ENCODE measurements at places on chromosomes 2 and 18. TPM values are rescaled to one million over a fixed set of nuclear protein-coding genes. Genes with fewer than 3 reads are reported as not detected.
A peak's percentile ranks its signal among the peaks of the same experiment; 100 is the strongest.

Gene LINC00305
- total RNA-seq, result not detected

- H3K4me3 ChIP-seq, result no peak overlapping the region
- H3K4me1 ChIP-seq, result no peaks in the 10 kb centered on the region
- no peak for DNase-seq
- peaks cover 67% of the 10 kb centered on the region for H3K36me3 ChIP-seq
- H3K27me3 ChIP-seq, result no peaks in the 10 kb centered on the region
These were observed 17.4 kb downstream of the NAPG start for GRCh38 chr18:10543277-10543676.

DNA sequence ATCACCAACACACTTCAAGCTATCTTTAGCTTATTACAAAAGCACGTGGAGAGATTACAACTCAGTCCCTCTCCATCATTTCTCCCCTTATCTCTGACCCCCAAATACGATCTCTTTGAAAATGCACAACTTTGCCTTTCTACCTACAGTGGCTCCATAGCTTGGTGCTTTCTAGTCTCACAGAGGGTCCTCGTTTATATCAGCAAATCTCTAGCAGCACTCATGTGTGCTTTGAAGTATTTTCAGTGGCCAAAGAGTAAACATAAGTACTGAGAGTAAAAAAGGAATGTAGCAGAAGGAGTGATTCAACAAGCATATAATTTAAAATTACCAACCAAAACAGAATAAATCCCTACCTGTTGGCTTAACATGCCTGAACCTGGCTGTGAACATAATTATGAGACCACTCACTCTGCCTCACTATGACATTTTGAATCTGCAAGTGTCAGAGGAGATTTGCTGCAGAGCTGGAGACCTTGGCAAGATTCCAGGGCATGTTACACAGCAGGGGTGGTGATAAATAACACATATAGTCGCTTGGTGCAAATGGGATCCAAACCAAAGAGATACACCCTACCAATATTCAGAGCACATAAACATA, 54.6 kb downstream of the LAMA3 start:
- no peaks in the 10 kb centered on the region for H3K36me3 ChIP-seq
- peaks cover 2% of the 10 kb centered on the region for H3K27me3 ChIP-seq
- no peak overlapping the region for H3K27ac ChIP-seq

- no peak overlapping the region for H3K4me3 ChIP-seq
- no peak overlapping the region for H3K27ac ChIP-seq
- DNase-seq, result no peak
- H3K36me3 ChIP-seq, result no peaks in the 10 kb centered on the region
These were observed 110.9 kb downstream of the RNF144A start for GRCh38 chr2:7027956-7028655.

DNA sequence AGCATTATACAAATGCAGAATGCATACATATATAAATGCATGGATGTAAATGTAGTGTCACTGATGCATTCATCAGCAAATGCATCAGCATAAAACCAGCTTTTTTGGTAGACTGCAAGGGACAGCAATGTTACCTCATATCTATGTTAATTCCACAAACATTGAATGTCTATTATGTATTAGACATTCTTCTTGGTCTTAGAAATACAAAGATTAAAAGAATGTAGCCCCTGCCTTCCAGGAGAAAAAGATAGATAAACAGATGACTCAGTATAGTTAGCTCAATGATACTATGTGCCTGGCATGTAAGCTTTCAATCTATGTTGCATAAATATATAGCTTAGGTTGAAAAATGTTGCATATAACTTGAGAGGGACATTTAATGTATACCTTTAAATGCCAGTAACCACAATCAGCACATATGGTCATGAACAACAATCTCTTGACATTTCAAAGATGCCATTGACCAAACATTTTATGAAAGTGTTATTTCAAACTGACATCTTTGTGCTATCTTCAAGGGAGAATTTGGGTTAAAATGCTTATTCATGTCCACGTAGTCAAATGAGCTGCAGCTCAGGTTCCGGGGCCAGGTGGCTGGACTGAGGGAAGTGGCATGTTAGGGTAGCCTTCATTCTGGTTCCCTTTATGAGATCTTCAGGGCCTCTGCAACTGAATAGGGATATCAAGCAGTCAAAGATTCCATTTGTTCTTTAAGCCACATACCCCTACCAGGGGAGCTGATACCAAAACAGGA, 45.2 kb upstream of the GCG start:
- H3K4me3 ChIP-seq, result no peak overlapping the region
- H3K4me1 ChIP-seq, result no peaks in the 10 kb centered on the region
- no peaks in the 10 kb centered on the region for H3K36me3 ChIP-seq
- DNase-seq, result no peak
- H3K27ac ChIP-seq, result no peak overlapping the region

GRCh38 chr2:16392647-16393499, 272.8 kb downstream of the CYRIA start:
- no peak for DNase-seq
- H3K27me3 ChIP-seq, result peaks cover 4% of the 10 kb centered on the region
- H3K27ac ChIP-seq, result no peak overlapping the region

- no peak overlapping the region for H3K27ac ChIP-seq
- H3K4me1 ChIP-seq, result no peaks in the 10 kb centered on the region
- H3K4me3 ChIP-seq, result no peak overlapping the region
- no peaks in the 10 kb centered on the region for H3K27me3 ChIP-seq
These were observed 76.5 kb upstream of the STK17B start for GRCh38 chr2:196247976-196248280.

Gene SLC16A14
- 2.6 TPM for total RNA-seq

Gene ANKRD30B
- total RNA-seq, result not detected

GRCh38 chr18:63187791-63188460, 131.6 kb downstream of the BCL2 start:
- H3K4me1 ChIP-seq, result peaks cover 4% of the 10 kb centered on the region
- DNase-seq, result no peak
- H3K4me3 ChIP-seq, result no peak overlapping the region
- no peaks in the 10 kb centered on the region for H3K36me3 ChIP-seq
- H3K27ac ChIP-seq, result no peak overlapping the region

GRCh38 chr2:85924522-85924921, 35.7 kb upstream of the ST3GAL5 start:
- no peak overlapping the region for H3K27ac ChIP-seq
- no peaks in the 10 kb centered on the region for H3K27me3 ChIP-seq
- DNase-seq, result no peak
- H3K4me1 ChIP-seq, result peaks cover 11% of the 10 kb centered on the region
- H3K4me3 ChIP-seq, result no peak overlapping the region

Gene FSIP2
- 1.9 TPM for total RNA-seq

Gene PLEKHH2
- 5.8 TPM for total RNA-seq

Gene CROCC2
- not detected for total RNA-seq

GRCh38 chr18:51563396-51563795, 365.9 kb upstream of the MEX3C start:
- H3K4me3 ChIP-seq, result no peak overlapping the region
- no peak overlapping the region for H3K27ac ChIP-seq
- H3K4me1 ChIP-seq, result peaks cover 11% of the 10 kb centered on the region
- DNase-seq, result no peak

Gene COX7A2L
- 99.5 TPM for total RNA-seq

GRCh38 chr2:140529706-140530105, 1601.1 kb downstream of the LRP1B start:
- H3K4me1 ChIP-seq, result no peaks in the 10 kb centered on the region
- H3K27ac ChIP-seq, result no peak overlapping the region
- H3K36me3 ChIP-seq, result no peaks in the 10 kb centered on the region
- DNase-seq, result no peak
- no peak overlapping the region for H3K4me3 ChIP-seq

DNA sequence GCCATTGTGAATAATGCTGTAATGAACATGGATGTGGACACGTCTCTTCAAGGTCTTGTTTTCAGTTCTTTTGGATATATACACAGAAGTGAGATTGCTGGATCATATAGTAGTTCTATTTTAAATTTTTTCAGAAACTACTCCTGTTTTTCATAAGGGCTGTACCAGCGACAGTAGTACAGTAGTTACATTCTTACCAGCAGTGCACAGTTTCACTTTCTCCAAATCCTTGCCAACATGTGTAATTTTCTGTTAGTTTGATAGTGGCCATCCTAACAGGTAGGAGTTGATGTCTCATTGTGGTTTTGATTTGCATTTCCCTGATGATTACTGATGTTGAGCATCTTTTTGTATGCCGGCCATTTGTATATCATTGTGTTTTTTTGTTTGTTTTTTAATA, 81.7 kb downstream of the EPC2 start:
- no peak for DNase-seq
- H3K27me3 ChIP-seq, result no peaks in the 10 kb centered on the region
- H3K36me3 ChIP-seq, result peaks cover 5% of the 10 kb centered on the region
- peaks cover 26% of the 10 kb centered on the region for H3K4me1 ChIP-seq

Gene DIPK1C
- total RNA-seq, result not detected

- DNase-seq, result no peak
- H3K4me3 ChIP-seq, result no peak overlapping the region
- no peak overlapping the region for H3K27ac ChIP-seq
- 0 out of 2 replicates have a peak, but pooled peaks cover 2% of the 10 kb centered on the region for H3K36me3 ChIP-seq
These were observed 46.7 kb upstream of the LCLAT1 start for GRCh38 chr2:30400151-30400954.

GRCh38 chr2:42076357-42077225, 28.8 kb downstream of the PKDCC start:
- no peak for DNase-seq
- no peak overlapping the region for H3K4me3 ChIP-seq
- H3K36me3 ChIP-seq, result no peaks in the 10 kb centered on the region
- no peaks in the 10 kb centered on the region for H3K27me3 ChIP-seq
- H3K27ac ChIP-seq, result no peak overlapping the region
- peaks cover 14% of the 10 kb centered on the region for H3K4me1 ChIP-seq

Gene DPP10
- 6.0 TPM for total RNA-seq

DNA sequence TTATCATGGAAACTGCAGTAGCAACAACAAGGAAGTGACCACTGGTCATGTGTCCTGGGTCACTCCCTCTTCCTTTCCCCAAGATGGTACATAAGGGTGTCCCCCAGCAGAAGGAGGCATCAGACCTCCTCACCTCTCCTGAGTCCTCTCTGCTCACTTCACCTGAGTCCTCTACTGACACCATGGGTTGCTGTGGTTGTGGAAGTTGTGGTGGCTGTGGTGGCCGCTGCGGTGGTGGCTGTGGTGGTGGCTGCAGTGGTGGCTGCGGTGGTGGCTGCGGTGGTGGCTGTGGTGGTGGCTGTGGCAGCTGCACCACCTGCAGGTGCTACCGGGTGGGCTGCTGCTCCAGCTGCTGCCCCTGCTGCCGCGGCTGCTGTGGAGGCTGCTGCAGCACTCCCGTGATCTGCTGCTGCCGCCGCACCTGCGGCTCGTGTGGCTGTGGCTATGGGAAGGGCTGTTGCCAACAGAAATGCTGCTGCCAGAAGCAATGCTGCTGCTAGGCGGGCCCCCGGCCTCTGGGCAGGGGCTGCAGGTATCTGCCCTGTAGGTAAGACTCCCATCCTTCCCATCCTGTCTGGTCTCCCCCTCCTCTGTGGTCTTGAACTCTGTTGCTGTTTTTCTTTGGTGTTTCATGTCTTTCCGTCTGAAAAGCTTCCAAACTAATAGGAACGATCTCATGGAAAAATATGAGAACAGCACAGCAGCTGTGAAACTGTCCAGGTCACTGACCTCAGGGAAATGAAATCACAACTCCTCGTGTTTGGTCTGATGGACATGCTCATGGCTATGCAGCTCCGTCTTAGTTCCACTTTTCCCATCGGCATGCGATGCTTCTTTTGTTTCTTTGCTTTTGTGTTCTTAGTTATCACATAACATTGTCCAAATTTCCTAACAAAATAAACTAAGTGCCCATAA, at the start of gene SCYGR4:
TSS of gene SCYGR4 (plus strand) at position 183 of the 915 bp plus-strand sequence. CDS start at position 183, 0 bp downstream.
- no peaks in the 10 kb centered on the region for H3K36me3 ChIP-seq
- H3K27me3 ChIP-seq, result peaks cover 3% of the 10 kb centered on the region
- peaks cover 28% of the 10 kb centered on the region for H3K4me1 ChIP-seq
- H3K27ac ChIP-seq, result peak within 1 kb of the TSS; percentile 28
- DNase-seq, result no peak

DNA sequence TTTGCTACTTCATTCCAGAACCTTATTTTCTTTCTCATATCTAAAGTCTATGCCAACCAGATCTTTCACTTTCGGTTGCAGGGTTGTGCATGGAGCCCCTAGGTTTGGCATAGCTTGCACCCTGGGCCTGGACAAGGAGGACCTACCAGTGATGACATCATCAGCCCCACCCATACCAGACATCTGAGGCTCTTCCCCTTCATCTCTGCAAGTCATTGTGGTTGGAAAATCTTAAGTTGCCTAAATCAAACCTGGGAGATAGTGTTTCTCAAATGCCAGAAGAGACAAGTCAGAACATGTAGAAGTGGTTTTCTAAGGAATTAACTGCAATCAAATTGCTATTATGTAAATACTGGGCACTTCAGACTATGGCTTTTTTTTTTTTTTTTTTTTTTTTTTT, 363.3 kb downstream of the ZNF516 start:
- H3K27ac ChIP-seq, result no peak overlapping the region
- no peaks in the 10 kb centered on the region for H3K27me3 ChIP-seq
- no peak for DNase-seq
- H3K4me3 ChIP-seq, result no peak overlapping the region
- peaks cover 8% of the 10 kb centered on the region for H3K36me3 ChIP-seq

Gene NAT8
- total RNA-seq, result not detected

DNA sequence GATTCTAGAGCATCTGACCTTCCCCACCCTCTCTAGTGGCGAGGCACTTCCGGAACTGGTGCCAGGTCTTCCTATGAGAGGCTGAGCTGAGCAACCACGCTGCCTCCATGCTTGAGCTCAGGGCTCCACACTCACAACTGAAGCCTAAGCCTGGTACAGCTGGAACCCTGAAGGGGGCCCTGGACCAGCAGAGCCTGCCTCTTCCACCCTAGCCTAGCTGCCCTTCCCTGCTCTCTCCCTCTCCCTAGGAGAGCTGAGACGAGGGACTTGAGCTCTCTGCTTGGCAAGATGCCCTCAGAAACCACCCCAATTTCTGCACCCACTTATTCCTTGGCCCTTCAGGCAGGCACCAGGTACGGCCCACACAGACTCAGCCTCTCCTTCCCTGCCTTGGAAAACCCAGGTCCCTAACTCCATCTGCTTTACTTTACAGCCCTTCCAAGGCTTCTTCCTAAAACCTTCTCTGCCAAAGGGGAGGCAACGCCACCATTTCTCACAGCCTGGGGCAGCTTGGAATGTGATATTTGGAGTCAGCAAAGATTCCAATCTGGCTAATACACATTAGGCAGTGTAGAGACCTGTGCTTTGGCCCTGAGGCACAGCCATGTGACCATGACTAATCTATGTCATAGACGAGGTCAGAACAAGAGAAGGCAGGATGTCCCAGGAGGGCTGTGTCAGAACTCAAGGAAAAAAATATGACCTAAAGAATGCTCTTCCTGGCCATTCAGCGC, 18.8 kb downstream of the COX7A2L start:
- peaks cover 15% of the 10 kb centered on the region for H3K36me3 ChIP-seq
- peak overlapping the region; percentile 50 for H3K27ac ChIP-seq
- H3K27me3 ChIP-seq, result no peaks in the 10 kb centered on the region
- no peak for DNase-seq
- peaks cover 15% of the 10 kb centered on the region for H3K4me1 ChIP-seq
- no peak overlapping the region for H3K4me3 ChIP-seq

GRCh38 chr2:199988151-199988550, 32.8 kb downstream of the MAIP1 start:
- no peak overlapping the region for H3K4me3 ChIP-seq
- H3K4me1 ChIP-seq, result peaks cover 22% of the 10 kb centered on the region
- no peaks in the 10 kb centered on the region for H3K27me3 ChIP-seq
- DNase-seq, result no peak
